Nephron progenitor cell (in vitro differentiated cells): ENCODE measurements at places on chromosomes 5 and 9.

DNA sequence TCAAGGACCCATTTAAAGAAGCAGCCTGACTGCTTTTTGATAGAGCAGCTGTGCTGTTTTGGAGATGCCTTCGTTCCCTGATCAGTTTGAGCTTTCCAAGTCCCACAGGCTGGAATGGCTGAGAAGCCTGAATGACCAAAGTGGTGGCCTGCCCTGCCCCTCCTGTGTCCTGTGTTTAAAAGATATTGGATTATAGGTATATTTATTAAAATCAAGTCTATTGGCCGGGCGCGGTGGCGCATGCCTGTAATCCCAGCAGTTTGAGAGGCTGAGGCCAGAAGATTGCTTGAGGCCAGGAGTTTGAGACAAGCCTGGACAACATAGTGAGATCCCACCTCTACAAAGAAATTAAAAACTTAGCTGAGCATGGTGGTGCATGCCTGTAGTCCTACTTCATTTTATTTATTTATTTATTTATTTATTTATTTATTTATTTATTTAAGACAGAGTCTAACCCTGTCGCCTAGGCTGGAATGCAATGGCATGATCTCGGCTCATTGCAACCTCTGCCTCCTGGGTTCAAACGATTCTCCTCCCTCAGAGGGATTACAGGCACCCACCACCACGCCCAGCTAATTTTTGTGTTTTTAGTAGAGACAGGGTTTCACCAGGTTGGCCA is 87.7 kb downstream of the CACNA1B start:
- no peak for DNase-seq

DNA sequence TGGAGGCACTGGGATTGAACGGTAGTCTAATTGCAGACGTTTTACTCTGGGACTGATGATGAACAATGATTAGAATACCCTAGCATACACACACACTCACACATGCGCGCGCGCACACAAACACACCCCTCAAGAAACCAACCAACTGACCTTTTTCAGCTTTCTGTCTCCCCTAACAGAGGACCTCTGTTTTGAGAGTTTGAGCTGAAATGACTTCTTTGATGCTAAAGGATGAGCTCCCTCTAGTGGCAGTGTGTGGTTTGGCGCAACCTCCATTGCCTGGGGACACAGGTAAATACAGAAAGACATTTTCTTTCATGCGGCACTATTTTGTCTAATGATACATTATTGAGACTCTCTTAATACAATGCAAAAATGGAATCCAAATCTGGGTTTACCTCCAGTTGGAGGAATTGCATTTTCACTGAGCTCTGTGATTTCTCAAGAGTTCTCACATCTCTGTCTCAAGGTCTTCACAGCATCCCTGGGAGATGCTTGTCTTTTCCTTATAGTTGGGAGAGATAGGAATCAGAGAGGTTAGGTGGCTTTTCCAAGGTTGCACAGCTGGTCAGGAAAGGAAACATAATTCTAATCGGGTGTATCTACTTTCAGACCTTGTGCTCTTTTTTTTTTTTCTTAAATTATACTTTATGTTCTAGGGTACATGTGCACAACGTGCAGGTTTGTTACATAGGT is 187.5 kb downstream of the TMEM38B start:
- peak; percentile 77 for DNase-seq

GRCh38 chr5:41773799-41774198 is 96.4 kb downstream of the OXCT1 start:
- DNase-seq = no peak

DNA sequence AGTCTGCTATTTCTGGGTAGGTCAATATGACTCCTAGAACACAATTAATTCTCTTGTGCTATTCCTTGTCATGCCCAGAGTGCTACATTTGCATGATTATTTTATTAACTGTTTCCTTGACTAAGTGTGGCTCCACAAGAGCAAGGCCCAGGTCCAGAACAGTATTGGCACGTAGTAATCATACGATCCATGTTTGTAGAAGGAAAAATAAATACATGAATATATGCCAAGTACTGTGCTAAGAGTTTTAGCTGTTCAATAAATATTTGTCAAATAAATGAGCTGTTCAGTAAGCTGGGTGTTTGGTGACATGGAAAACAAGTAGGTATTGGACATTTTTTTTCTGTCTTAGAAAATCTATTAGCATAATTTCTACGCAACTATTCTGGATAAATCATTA is 995.9 kb downstream of the MAT2B start:
- no peak for DNase-seq

DNA sequence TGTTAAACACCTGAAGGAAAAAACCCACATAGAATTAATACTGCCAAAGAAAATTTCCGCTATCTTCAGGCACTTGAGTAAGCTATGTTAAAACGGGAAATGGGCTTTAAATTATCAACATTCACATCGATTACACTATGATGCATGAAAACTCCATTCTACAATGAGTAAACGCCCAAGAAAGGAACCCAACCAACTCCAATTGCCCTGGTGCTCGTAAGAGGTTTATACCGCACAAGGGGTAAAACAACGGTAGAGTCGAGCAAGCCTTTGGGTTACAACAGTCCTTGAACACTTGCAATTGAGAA is 1.0 kb downstream of the AGTPBP1 start:
- DNase-seq = no peak

GRCh38 chr9:6450641-6451375 is 37.8 kb downstream of the UHRF2 start:
- no peak for DNase-seq

GRCh38 chr5:6058055-6058715 is 320.2 kb downstream of the MED10 start:
- DNase-seq = no peak

- no peak for DNase-seq
These were observed 196.1 kb downstream of the ARRDC3 start for GRCh38 chr5:91187032-91187431.

DNA sequence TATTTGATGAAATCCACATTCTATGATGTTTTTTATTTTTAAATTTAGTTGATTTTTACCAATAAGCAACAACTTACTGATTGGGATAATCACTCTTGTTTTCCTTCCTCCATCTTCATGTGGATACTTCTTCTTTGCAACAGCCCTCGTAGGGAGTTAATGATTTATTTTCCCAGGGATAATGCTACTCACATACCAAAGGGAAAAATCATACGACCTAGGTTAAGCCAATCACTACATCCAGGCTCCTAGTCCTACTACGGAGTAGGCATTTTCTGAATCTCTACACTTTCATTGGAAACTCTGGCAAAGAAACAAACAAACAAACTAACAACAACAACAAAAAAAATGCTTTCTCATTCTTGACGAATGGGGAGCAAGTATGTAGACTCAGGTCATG is 663.4 kb downstream of the PTPRD start:
- DNase-seq = no peak

DNA sequence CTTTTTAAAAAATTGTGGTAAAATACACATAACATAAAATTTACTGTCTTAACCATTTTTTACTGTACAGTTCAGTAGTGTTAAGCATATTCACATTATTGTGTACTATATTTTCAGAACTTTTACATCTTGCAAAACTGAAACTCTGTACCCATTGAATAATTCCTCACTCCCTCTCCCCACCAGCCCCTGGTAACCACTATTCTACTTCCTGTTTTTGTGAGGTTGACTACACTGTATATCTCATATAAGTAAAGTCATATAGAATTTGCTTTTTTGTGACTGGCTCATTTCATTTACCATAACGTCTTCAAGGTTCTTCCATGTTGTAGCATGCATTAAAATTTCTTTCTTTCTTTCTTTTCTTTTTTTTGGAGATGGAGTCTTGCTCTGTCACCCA is 87.0 kb downstream of the LNPEP start:
- DNase-seq = no peak

GRCh38 chr5:34929720-34930461 is 532 bp downstream of the DNAJC21 start:
- DNase-seq = peak; percentile 77

DNA sequence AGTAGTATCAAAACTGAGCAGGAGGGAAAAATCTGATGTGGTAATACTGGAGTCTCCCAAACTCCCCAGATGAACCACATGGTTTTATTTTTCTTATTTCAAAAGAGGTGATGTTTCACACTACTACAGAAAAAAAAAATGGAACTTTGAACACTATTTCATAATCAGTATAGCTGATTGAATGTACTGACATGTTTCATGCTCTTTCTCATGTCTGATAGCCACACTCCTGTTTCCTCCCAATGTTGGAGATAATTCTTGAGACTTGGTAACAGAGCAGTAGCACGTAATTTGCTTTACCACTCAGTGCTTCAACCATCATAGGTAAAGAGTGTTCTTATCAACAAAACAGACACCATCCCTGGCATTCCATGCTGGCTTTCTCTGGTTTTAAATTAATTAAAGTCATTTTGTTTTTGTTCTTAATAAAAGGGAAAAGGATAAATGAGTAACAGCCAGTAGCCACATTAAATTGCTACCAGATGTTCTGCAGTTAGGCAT is 85.2 kb downstream of the MUSK start:
- DNase-seq = no peak

GRCh38 chr9:33049680-33050361 is 24.7 kb downstream of the DNAJA1 start:
- DNase-seq = no peak

- DNase-seq = no peak
These were observed 1497.8 kb downstream of the EFNA5 start for GRCh38 chr5:106172681-106173532.

DNA sequence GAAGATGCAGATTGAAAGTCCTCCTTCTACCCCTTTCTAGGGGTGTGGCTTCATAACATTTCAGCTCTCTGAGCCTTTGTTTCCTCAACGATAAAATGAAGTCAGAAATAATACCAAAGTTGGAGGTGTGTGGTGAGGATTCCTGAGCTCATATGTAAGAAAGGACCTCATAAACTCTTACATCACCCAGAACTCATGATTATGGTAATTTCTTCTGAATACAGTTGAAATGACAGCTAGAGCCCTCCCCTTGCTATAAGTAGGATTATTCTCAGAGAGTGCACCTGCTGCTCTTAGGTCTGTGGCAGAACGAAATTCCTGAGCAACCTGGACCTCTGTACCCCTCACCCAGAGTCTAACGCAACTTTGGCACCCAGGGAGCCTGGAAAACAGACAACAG is 291.4 kb upstream of the KLF4 start:
- DNase-seq = no peak

GRCh38 chr5:50406877-50407276 is 34.2 kb downstream of the EMB start:
- DNase-seq = peak; percentile 3

GRCh38 chr5:30505014-30505886 is 688.2 kb upstream of the CDH6 start:
- DNase-seq = no peak

DNA sequence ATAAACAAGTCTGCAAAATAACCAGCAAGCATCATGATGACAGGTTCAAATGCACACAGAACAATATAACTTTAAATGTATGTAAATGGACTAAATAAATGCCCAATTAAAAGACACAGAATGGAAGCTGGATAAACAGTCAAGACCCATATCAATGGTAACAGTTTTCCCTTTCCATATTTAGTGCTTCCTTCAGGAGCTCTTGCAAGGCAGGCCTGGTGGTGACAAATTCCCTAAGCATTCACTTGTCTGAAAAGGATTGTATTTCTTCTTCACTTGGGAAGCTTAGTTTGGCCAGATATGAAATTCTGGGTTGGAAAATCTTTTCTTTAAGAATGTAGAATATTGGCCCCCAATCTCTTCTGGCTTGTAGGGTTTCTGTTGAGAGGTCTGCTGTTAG is 120.2 kb upstream of the RASA1 start:
- DNase-seq = no peak

GRCh38 chr5:136886608-136887007 is 521.3 kb upstream of the TRPC7 start:
- no peak for DNase-seq

GRCh38 chr9:92714787-92715487 is 45.0 kb upstream of the IPPK start:
- no peak for DNase-seq
